ENCODE measurements at places on chromosomes 5 and 9.

DNA sequence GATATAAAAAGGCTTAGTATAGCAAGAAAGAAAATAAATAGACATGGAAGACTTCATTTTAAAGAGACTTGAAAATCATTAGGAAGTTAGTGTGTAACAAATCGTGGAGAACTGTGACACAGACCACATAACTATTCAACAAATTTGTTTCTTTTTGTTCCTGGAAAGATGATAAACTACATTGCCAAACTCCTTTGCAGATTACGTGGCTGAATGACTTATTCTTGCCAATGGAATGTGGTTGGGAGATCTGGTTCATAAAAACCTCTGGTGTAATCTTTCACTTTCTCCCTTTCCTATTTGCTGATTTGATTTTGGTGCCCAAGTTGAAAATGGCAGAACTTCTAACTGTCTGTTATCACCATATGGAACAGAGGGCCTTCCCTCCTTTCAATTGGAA is 328.9 kb upstream of the MEF2C start:
- DNase-seq = peak; percentile 72

GRCh38 chr5:130035388-130035787 is 131.1 kb downstream of the CHSY3 start:
- DNase-seq = no peak

- DNase-seq = no peak
Measured at GRCh38 chr5:139438707-139439012, 665 bp downstream of the DNAJC18 start.

DNA sequence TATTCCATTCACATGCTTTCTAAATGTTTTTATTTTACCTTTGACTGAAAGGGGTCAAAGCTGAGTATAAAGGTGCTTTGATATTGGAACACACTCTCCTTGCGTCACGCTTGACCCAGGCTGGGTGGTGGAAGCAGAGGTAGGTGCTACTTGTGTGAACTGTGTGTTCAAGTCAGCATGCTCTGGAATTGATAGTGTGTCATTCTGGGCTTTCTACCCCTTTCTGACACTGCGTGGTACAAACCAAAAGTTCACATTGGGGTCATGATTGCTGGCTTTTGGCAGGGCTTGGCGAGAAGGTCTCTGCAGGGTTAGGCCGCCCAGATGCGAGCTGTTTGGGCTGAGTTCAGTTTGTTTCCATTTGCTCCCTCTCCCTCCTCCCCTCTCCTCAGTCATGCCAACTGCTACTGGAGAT is 131.8 kb downstream of the ADAMTSL1 start:
- DNase-seq = peak; percentile 71

- DNase-seq = peak; percentile 89
Measured at GRCh38 chr9:4674783-4675182, 4.6 kb upstream of the CDC37L1 start.

GRCh38 chr5:138755084-138755748 is 2.0 kb downstream of the CTNNA1 start:
- no peak for DNase-seq

GRCh38 chr9:106896695-106897094 is 33.7 kb downstream of the ZNF462 start:
- DNase-seq = no peak

DNA sequence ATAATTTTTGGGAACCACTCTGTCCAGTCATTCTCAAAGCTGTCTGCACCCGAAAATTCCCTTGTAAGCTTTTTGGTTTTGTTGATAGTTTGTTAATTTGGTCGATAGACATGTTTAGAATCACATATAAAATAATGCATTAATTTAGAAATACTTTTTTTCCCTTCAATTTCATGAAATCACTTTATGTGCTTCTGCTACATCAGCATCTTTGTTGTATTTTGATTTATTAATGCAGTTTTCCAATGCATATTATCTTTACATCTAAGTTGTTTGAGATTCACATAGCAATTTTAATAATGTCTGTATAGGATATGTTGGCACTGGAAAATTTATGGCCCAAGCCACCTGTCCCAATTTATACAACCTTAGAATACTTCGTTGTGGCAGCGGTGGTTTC is 60.6 kb upstream of the SV2C start:
- DNase-seq = no peak

DNA sequence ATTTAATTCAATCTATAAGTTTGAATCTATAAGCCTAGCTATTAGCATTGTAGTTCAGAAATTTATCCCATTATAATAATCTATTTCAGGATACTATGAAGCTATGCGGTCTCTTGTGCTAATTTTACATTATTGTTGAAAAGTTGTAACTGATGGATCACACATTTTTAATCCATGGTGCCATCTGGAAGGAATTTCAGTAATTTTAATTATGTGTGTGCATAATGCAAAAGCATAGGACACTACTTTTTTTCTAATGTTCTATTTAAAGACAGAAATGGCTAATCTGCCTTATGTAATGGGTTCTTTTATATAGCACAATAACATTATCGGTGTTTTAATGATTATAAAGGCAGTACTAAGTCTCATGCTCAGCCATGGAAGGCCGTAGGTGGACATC is 90.6 kb downstream of the HOMER1 start:
- no peak for DNase-seq

DNA sequence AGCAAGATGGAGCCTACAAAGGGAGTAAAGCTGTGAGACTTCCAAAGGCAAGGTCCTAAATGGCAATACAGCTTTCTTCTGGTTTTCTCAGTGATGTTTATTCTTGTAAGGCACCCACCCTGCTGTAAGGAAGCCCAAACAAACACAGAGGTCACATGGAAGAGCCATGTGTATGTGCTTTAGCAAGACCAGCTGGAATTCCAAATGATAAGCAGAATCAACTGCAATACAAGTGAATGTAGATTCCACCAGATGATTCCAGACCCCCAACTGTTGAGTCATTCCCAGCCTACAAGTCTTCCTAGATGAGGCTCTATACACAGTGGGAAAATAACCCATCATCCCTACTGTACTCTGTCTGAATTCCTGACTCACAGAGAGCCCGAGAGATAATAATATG is 122.8 kb downstream of the DEPDC1B start:
- peak; percentile 6 for DNase-seq

DNA sequence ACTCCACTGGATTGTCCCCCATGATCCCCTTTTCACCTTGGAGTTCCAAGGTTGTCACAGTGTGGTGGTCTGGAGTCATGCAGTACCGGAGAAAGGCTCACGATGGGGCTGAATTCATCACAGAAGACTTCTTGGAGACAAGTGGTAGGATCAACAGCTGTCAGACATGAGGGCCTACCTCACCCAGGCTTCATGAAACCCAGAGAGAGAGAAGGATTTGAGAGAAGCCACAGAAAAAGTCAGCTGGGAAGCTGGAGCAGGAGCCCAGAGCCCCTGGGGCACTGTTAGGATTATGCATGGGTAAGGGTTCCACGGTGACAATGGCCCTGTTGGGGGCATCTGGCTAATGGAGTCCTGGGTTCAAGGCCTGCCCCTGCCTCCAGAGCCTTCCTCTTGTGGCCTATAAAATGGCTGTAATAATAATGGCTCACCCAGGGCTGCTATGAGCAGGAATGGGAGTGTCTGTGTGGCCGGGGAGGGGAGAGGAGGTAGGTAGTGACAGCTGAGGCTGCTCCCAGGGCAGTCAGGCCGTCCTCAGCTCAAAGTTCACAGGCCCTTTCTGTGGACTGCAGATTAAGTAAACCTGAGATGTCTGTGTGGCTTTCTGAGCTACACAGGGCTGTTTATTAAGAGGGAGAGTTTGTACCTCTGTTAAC is 910 bp downstream of the TRIM14 start:
- peak; percentile 43 for DNase-seq

DNA sequence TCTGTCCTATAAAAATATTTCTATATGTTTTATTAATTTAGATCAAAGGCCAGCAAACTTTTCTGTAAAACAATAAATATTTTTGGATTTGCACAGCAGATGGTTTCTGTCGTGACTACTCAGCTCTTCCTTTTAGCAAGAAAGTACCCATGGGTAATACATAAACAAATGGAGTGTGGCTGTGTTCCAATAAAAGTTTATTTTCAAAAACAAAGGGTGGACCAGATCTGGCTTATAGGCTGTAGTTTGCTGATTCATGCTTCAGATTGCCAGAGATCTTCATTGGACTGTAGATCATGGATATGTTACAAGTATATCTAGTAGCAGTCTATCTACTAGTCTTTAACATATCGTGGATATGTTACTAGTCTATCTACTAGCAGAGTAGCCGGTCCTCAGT is 590.5 kb downstream of the CSNK1G3 start:
- DNase-seq = peak; percentile 10

GRCh38 chr5:22542340-22542739 is 310.8 kb downstream of the CDH12 start:
- DNase-seq = no peak

- no peak for DNase-seq
Measured at GRCh38 chr9:134854541-134854981, 26.0 kb upstream of the FCN2 start.

DNA sequence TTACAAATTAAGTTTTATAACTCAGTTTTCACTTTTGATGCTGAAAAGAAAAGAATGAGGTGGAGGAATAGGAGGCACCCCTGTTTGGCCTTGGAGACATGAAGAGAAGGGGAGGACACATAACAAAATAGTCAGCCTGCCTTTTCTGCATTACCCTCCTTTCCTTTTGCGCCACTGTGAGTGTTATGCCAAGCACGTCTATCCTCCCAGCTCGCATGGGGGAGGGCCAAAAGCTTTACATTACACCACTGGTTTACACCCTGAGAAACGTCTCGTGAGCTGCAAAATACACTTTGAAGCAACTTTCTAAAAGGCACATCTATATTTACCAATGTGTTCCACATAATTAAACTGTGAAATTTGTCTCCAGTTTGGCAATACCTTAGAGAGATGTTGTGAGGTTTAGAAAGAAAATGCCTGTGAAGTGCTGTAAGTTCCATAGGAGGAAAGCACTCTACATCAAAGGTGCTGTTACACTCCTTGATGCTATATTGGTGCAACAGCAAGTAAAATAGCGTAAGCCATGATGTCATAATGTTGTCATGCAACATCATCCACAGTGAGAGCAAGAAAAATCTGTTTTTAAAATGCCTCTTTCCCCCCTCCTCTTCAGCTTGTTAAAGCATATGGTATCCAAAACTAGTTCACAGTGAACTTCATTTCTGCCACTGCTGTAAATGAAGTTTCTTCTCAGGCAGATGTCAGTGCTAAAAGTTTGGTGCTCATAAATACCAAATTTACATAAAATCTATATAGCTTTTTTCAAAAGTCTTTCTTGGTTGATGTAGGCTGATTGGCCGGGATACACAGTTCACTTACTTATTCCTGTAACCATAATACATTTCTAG is 50.3 kb downstream of the CETN3 start:
- DNase-seq = no peak

GRCh38 chr9:133930682-133931485 is 61.2 kb downstream of the VAV2 start:
- DNase-seq = no peak

DNA sequence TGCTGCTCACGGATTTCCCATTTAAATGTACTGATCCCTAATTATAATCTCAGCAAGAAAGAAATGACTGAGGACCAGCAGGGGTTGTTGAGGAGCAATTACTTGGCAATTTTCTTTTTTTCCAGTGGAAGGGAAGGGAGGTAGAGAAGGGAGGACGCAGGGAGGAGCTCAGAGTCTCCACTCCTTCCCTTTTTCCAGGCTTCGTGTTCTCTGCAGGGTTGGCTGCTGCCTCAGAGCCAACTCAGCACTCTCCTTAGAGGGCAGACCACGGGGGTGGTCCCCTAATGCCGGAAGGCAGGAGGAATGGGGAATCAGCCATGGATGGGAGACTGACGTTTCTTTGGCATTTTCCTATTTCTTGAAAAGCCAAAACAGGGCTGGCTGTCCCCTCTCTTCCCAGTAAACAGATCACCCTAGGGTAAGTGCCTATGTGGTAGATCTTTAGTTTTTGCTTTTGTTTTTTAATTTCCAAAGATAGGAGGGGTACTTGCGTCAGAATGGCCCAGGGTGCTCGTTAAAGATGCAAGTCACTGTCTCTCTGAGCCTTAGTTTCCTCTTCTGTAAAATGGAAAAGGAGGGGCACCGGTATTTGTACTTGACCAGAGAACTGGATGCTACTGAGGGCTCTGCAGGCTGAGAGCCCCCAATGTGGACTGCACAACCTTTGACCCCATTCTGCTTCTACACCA is 39.6 kb upstream of the LCP2 start:
- DNase-seq = no peak

DNA sequence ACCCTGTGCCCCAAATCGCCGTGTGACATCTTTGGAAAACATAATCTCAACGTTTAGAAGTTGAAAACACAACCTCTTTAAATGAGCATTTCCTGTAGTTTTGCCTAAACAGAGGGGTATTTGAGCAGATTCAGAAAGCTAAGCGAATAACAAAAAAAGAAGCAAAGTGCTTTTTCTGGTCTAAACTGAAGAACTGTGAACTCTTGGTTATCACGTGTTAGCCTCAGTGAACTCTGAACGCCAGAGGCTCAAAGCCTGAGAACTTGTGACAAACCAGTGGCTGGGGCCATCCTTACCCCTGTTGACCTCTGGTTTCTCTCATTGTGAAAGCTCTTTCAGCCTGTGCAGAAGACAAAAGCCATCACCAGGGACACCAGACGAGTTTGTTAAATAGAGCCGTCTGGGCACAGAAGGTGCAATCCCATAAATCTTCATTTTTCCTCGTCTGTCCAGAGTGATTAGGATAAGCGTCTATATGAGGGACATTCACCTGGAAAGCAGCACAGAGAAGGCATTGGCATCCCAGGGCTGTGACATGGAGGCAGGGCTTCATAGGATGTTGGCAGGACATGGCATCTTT is 61.4 kb upstream of the ICE1 start:
- DNase-seq = no peak

DNA sequence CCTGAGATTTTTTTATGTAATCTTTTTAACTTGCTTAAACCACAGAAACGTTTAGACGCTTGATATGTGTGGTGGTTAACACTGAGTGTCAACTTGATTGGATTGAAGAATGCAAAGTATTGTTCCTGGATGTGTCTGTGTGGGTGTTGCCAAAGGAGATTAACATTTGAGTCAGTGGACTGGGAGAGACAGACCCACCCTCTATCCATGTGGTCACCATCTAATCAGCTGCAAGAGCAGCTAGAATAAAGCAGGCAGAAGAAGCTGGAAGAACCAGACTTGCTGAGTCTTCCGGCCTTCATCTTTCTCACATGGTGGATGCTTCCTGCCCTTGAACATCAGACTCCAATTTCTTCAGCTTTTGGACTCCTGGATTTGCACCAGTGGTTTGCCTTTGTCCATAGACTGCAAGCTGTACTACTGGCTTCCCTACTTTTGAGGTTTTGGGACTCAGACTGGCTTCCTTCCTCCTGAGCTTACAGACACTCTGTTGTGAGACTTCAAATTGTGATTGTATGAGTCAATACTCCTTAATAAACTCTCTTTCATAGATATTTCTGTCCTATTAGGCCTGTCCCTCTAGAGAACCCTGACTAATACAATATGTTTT is 816.0 kb upstream of the CDH9 start:
- peak; percentile 45 for DNase-seq

DNA sequence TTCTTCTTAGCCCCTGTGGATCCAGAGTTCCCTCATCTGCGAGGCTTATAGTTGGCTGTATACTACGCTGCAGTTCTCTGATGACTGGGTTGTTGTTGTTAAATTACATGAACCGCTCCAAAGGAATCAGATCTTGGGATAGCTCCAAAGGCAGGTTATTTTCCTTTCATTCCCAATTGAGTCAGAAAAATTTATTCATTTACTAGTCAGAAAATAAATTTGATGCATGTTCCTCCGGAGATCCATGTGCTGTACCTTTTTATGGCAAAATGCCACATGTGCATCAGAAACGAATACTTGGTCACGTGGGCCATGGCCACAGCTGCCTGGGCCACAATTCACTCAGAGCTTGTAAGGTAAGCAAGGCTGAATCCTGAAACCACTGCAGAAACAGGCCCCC is 304.0 kb downstream of the NR2F1-AS1 start:
- DNase-seq = no peak
